HCT116 (cell line): ENCODE measurements at places on chromosomes 2 and 18.

GRCh38 chr18:36601316-36601715, 227.5 kb downstream of the TPGS2 start:
- DNase-seq = no peak

DNA sequence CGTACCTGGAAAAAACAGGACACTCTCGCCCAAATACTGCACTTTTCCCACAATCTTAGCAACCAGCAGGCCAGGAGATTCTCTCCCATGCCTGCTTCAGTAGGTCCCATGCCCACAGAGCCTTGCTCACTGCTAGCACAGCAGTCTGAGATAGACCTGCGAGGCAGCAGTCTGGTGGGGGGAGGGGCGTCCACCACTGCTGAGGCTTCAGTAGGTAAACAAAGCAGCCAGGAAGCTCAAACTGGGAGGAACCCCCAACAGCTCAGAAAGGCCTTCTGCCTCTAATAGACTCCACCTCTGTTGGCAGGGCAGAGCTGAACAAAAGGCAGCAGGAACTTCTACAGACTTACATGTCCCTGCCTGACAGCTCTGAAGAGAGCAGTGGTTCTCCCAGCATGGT, 1202.8 kb upstream of the ACVR2A start:
- DNase-seq = no peak

DNA sequence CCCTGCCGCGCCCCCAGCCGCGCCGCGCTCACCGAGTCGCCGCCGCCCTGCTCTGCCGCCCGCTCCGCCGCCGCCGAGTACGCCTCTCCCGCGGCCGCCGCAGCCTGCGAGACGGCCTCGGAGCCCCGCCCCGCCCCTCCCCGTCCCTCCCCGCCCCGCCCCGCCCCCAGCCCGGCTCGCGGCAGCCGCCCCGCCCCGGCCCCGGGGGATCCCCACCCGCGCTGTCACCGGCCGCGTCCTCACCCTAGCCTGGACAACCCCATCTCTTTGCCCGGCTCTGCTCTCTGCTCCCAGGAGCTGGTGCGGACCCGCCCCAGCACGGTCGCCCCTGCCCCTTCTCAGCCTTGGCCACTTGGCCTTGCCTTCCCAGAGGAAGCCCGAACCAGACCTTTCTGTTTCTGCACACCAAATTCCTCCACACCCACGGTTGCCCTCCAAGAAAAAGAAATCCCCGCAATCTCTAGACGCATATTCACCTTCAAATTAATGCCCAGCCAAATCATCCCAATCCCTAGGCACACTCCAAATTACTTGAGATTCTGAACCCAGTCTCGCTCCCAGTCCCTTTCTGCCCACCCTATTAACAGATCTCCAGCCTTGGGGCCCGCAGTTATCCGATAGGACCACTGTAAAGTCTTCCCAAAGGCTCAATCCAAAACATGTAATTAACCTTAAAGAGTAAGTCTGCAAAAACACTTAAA, at the start of gene CYRIA:
TSS of gene CYRIA (minus strand) at position 87 of the 701 bp plus-strand sequence. CDS start 77,715 bp downstream, outside the sequence.
- no peak for DNase-seq

GRCh38 chr18:48866028-48866733, 84.6 kb downstream of the SMAD7 start:
- DNase-seq = no peak

GRCh38 chr2:224918626-224919471, 123.4 kb downstream of the DOCK10 start:
- no peak for DNase-seq

DNA sequence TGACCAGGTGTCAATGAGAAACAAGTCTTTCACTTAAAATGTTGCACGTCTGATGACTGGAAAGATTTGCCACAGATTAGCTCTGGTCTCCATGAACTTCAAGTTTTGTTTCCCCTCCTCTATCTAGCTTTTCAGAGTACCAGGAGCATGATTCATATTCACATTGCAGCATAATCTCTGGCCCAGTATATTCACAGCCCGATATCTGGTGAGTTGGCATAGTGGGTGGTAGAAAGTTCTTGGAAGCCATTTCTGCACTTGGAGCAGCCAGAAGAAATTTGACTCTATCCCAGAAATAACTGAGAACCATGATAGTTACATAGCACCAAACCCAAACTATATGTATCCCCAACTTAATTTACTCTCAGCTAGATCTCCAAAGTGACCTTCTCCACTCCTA, 503.9 kb downstream of the PID1 start:
- DNase-seq = no peak

- DNase-seq = no peak
Measured at GRCh38 chr2:60489289-60489688, 64.2 kb downstream of the BCL11A start.

DNA sequence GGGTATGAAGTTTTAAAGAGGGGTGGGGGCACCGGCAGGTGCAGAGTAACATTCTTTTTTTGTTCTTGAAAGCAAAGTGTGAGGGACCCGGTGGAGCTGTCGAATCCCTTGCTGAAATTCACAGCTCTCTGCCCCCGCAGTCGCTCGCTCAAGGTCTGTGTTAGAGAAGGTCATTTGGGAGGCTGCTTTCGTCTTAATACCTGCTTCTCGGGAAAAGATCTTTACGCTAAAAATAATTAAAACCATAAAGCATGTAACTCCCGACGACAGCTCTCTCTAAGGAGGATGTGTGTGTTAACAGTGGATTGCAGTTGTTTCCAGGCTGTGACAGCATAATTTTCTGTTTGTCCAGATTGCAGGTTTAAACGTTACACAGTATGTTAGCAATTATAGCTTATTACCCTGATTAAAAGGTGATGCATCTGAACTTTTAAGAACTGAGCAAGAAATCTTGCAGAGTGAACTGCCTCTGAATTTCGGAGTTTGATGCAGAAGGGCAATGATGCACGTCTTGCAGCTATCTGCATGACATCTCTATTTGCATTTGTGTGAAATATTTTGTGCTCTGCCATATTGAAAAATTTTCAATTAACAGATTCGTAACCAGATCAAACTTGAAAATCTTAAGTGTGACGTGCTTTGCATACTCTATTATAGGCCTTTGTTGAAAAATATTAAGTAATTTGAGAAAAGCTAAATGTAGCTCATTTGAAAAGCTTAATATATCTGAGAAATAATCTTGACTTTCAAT, 954 bp downstream of the RAPGEF4 start:
- no peak for DNase-seq

- DNase-seq = no peak
Measured at GRCh38 chr2:85184990-85185389, 51.8 kb downstream of the TCF7L1 start.

GRCh38 chr2:26633351-26633945, 7.7 kb downstream of the CIB4 start:
- DNase-seq = no peak
